H4 (cell line): ENCODE measurements at places on chromosomes 12 and 14. TPM values are rescaled to one million over a fixed set of nuclear protein-coding genes. Genes with fewer than 3 reads are reported as not detected.

DNA sequence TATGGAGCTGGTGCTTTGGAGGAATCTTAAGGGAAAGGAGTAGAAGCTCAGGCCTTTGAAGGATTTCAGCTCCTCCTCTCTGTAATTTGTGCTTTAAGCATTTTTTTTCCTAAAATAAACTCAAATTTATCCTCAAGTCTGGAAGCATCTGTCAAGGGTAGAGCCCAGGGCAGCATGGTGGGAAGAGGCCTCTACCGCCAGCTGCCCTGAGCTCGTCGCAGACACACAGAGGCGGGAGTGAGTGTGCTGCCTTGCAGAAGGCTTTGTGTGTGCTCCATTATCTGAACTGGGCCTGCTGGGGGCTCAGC is 9.3 kb downstream of the DHRS2 start:
- DNase-seq: no peak

GRCh38 chr12:93032758-93033157 is 103.7 kb upstream of the EEA1 start:
- no peak for DNase-seq

DNA sequence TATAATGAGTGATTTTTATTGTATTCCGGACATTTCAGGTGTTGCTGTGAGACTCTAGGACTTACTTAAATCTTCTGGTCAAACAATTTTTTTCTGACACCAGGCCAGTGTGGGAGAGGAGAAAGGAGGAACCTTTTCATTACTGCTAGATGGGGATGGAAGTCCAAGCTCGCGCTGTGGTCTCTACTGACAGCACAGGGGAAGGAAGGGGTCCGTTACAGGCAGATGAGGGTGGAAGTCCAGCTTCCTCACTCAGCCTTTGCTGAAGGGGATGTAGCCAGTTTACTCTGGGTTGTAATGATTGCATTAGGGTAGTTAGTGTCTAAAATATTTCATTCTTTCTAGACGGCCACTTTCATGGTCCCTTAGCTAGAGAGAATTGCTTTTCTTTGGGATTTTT is 26.3 kb upstream of the ST8SIA1 start:
- DNase-seq: no peak

DNA sequence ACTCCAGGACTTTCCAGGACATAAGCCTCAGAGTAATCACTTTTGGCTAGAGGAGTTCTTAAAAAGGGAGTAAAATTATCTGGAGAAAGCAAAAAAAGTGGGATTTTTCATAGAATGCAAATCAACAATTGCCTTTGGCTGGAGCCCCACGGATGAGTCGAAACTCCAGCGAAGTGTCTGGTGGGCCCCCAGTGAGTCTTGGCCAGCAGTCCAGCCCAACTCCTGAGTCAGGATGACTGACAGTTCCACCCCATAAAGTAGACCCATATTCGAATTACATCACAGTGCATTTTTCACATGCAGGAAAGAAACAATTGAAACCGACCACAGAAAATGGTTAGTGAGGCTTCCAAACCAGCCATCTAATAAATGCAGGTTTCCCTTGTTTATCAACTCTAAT is 265.7 kb downstream of the BCL11B start:
- no peak for DNase-seq

DNA sequence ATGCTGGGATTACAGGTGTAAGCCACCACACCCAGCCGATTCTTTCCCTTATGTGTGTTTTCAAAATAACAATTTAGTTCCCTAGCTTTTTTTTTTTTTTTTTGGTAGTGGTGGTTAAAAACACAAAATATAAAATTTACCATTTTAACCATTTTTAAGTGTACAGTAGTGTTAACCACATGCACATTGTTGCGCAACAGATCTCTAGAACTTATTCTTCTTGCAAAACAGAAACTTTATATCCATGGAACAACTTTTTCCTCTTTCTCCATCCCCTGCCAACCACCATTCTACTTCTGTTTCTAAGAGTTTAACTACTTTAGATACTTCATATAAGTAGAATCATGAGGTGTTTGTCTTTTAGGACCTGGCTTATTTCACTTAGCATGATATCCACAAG is 1.1 kb upstream of the NDUFA12 start:
- DNase-seq: no peak

ERP27 gene
- total RNA-seq: not detected in 2 replicates

- DNase-seq: peak; percentile 84
Measured at GRCh38 chr14:22689199-22689598, 45.0 kb upstream of the OR6J1 start.

- DNase-seq: peak; percentile 31
Measured at GRCh38 chr14:104137297-104138097, 890 bp upstream of the KIF26A start.

DNA sequence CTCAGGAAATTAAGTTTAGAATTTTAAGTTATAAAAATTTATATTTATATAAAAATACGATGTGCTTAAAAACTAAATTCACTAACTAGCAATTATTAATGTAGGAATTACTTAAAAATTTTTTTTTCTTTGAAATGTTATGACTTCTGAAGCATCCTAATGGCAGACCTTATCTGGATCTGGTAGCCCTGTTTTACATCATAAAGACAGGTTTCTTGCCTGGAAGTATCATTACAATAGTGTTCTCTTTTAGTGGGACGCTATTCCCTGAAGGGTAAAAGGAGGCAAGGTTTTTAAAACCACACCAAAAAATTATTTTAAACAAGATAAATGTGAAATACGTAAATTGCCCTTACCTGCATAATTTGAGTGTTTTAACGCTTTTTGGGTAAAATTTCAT is 2.1 kb downstream of the WDR20 start:
- DNase-seq: no peak

- peak; percentile 53 for DNase-seq
Measured at GRCh38 chr14:25090716-25091454, 40.9 kb upstream of the STXBP6 start.

ALDH1L2 gene
- 2.6 and 9.6 TPM in 2 replicates for total RNA-seq

SLC25A47 gene
- total RNA-seq: not detected in 2 replicates

DNA sequence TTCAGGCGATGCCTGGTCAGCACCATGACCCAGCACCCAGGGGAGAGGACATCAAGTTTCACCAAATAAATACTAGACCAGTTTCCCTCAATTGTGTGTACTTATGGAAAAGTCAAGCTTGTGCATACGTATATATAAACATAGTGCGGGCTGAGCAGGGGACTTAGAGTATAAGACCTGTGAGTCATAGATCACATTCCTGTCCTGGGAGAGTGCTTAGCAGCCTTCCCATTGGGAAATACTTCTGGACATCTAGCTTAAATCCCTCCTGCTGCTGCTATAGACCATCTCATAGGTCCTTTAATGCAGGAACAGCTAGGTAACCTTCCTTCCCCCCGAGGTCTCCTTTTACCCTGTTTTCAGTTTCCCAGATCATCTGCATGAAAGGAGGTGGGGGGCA is 51.9 kb downstream of the PRMT8 start:
- no peak for DNase-seq

- DNase-seq: no peak
Measured at GRCh38 chr12:46404733-46405132, 32.2 kb upstream of the SLC38A2 start.

SIRT4 gene
- total RNA-seq: 2.4 and 6.8 TPM in 2 replicates

MUCL1 gene
- total RNA-seq: not detected in 2 replicates

DNA sequence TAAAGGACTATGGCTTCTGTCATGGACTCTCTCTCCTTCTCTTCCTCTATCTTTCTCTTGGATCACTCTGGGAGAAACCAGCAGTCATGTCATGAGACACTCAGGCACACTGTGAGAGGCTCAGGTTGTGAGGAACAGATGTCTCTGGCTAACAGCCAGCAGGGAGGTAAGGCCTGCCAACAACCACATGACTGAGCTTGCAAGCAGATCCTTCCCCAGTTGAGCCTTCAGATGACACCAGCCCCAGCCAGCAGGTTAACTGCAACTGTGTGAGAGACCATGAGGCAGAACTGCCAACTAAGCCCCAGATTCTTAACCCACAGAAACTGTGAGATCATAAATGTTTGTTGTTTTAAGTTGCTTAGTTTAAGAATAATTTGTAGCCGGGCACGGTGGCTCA is 90.6 kb downstream of the VCPKMT start:
- no peak for DNase-seq

- no peak for DNase-seq
Measured at GRCh38 chr12:117674313-117674712, 294.5 kb downstream of the KSR2 start.

GRCh38 chr12:119911182-119911581 is 34.1 kb upstream of the CIT start:
- DNase-seq: peak; percentile 11

GRCh38 chr12:4908684-4909409 is 858 bp upstream of the KCNA1 start:
- no peak for DNase-seq
